Tibial nerve (tissue), 4 donors: ENCODE measurements at places on chromosomes 6 and 20.

GRCh38 chr6:43887340-43887858 is 117.4 kb downstream of the VEGFA start:
- H3K36me3 ChIP-seq: no peaks in the 10 kb centered on the region
- peaks cover 10% of the 10 kb centered on the region for H3K27me3 ChIP-seq
- DNase-seq: no peak
- no peak overlapping the region for H3K27ac ChIP-seq
- no peaks in the 10 kb centered on the region for H3K4me1 ChIP-seq

- H3K27me3 ChIP-seq: no peaks in the 10 kb centered on the region
- H3K4me3 ChIP-seq: no peak overlapping the region
- H3K4me1 ChIP-seq: peaks cover 74% of the 10 kb centered on the region
- no peak overlapping the region for H3K27ac ChIP-seq
- H3K36me3 ChIP-seq: no peaks in the 10 kb centered on the region
These were observed 4.4 kb downstream of the AMD1 start for GRCh38 chr6:110878751-110879522.

- no peaks in the 10 kb centered on the region for H3K36me3 ChIP-seq
- no peaks in the 10 kb centered on the region for H3K27me3 ChIP-seq
- no peak overlapping the region for H3K27ac ChIP-seq
- no peak for DNase-seq
These were observed 113.8 kb upstream of the MAFB start for GRCh38 chr20:40802886-40803285.

GRCh38 chr6:1201547-1202200 is 110.2 kb upstream of the FOXQ1 start:
- H3K4me3 ChIP-seq: no peak overlapping the region
- H3K27me3 ChIP-seq: no peaks in the 10 kb centered on the region

DNA sequence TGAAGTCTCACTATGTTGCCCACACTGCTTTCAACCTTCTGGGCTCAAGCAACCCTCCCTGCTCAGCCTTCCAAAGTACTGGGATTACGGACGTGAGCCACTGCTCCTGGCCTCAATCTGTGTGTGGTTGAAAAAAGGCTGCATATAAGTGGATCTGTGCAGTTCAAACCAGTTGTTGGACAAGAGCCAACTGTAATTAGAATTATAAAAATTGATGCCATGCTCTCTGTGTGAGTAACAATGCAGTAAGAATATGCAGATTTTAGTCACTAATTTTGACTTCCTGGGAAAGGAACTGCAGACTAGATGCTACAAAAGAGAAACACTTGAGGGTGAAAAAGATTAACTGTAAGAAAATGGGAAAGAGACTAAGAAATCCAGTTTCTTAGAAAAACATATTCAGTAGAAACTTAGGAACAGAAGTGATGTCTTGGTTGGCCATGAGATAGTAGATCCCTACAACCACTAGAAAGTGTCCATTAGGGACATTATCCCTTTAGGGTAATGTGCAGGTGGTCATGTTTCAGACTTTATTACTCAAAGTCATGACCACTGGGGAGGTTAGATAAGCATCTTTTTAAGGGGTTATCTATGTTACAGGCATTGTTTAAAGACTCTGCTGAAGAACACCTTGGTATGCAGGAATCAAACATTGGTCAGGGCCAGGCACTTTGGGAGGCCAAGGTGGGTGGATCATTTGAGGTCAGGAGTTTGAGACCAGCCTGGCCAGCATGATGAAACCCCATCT is 26.3 kb downstream of the ITCH start:
- H3K27me3 ChIP-seq: no peaks in the 10 kb centered on the region
- no peak for DNase-seq
- H3K4me1 ChIP-seq: no peaks in the 10 kb centered on the region

DNA sequence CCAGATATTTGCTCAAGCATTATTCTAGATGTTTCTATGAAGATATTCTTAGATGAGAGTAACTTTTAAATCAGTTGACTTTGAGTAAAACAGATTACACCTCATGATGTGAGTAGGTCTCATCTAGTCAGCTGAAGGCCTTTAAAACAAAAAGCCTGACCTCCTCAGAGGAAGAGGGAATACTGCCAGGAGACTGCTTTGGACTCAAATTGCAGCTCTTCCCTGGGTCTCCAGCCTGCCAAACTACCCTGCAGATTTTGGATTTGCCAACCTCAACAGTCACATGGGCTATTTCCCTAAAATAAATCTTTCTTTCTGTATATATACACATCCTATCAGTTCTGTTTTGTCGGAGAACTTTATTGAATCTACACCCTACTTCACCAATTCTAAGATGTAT is 182.5 kb upstream of the TENT5A start:
- H3K4me1 ChIP-seq: no peaks in the 10 kb centered on the region
- no peaks in the 10 kb centered on the region for H3K36me3 ChIP-seq

DNA sequence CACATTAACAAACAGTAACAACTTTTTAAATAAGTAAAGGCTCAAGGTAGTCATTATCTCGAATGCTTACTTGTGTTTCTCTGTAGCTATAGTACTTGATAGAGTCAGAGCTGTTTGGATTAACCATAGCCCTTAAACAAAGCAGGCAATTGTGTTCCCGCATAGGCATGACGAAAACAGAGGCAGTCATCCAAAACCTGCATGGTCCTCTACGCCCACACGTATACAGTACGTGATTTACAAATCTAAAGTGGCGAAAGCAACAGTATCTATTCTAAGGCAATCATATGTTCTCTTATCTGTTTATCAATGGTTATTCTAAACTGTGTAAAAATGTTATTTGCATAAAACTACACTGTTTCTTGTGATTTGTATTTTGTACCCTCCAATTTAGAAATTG is 31.8 kb downstream of the HFE start:
- DNase-seq: no peak
- H3K4me3 ChIP-seq: no peak overlapping the region
- H3K27me3 ChIP-seq: no peaks in the 10 kb centered on the region
- H3K4me1 ChIP-seq: no peaks in the 10 kb centered on the region
- no peak overlapping the region for H3K27ac ChIP-seq

DNA sequence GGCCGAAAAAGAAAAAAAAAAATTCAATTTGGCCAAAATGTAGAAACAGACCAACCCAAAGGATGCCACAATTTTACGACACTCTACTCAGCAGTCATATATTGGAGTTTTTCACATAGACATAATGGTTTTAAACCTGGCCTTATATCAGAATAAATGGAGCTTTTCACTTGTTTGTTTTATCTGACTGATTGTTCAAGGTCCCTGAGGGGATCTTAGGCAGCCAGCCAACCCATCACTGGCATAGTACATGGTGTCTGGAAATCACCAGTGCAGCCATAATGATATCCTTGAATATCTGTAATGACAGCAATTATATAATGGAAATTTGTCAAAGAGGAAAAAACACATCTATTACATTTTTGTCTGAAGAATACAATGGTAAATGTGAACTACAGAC is 96.9 kb downstream of the PRSS35 start:
- H3K36me3 ChIP-seq: no peaks in the 10 kb centered on the region
- no peaks in the 10 kb centered on the region for H3K27me3 ChIP-seq
- H3K4me3 ChIP-seq: no peak overlapping the region

DNA sequence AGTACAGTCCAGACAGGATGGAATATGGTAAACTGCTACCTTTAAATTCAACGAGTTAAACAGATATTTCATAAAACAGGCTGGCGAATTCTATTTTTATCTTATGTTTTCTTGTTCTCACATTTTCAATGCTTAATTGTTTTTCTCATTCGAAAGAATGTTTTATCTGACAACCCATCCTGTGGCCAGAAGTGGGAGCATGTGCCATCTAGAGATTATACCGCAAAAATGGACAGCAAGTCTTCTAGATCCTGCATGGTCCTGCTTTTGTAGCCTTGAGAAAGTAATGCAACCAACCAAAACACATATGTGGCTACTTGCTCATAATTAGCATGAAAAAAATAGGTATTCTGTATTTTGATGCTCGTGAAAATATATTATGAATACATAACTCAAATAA is 30.7 kb downstream of the TUBB2B start:
- no peaks in the 10 kb centered on the region for H3K27me3 ChIP-seq
- H3K4me1 ChIP-seq: no peaks in the 10 kb centered on the region

- no peaks in the 10 kb centered on the region for H3K4me1 ChIP-seq
- peaks cover 34% of the 10 kb centered on the region for H3K36me3 ChIP-seq
- no peaks in the 10 kb centered on the region for H3K27me3 ChIP-seq
- DNase-seq: no peak
- no peak overlapping the region for H3K27ac ChIP-seq
- H3K4me3 ChIP-seq: no peak overlapping the region
These were observed 22.0 kb downstream of the RNF146 start for GRCh38 chr6:127288705-127289104.

- no peaks in the 10 kb centered on the region for H3K4me1 ChIP-seq
- H3K27ac ChIP-seq: no peak overlapping the region
- no peaks in the 10 kb centered on the region for H3K27me3 ChIP-seq
- H3K4me3 ChIP-seq: no peak overlapping the region
These were observed 85.5 kb upstream of the NT5E start for GRCh38 chr6:85364344-85364743.

DNA sequence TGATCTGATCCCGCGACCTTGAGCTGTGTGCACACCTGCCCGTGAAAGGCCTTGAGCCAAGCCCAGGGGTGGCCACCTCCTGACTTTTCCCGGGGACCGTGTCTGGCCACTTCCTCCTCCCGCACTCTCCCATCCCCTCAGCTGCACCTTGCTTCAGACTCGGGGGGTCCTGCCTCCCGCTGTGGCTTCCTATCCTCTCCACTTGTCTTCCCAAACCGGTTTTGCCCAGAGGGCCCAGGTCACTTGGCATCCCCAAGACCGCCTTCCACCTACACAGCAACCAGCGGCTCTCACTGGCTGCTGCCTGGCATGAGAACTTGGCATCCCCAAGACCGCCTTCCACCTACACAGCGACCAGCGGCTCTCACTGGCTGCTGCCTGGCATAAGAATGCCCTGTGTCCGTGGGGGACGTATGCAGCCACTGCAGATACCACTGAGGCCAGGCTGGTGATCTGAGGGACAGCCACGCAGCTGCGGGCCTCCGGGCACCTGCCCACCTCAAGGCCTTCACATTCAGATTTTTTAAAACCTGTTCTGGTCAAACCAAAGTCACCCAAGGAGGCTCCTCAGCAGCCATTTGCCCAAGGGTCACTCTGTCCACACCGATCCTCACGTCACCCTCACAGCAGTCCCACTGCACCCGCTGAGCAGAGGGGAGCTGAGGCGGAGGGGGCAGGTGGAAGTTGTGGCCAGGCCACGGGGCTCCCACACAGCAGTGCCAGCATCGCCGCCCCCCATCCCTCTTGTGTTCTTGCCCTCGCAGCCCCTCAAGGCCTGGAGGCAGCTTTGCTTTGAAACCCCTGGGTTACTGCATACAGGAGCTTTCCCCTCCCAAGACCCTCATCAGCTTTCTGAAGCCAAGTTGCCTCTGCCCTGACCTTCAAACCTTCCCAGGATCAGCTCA is 245.5 kb downstream of the TAF4 start:
- DNase-seq: no peak
- no peaks in the 10 kb centered on the region for H3K4me1 ChIP-seq
- no peak overlapping the region for H3K4me3 ChIP-seq
- H3K27me3 ChIP-seq: no peaks in the 10 kb centered on the region

DNA sequence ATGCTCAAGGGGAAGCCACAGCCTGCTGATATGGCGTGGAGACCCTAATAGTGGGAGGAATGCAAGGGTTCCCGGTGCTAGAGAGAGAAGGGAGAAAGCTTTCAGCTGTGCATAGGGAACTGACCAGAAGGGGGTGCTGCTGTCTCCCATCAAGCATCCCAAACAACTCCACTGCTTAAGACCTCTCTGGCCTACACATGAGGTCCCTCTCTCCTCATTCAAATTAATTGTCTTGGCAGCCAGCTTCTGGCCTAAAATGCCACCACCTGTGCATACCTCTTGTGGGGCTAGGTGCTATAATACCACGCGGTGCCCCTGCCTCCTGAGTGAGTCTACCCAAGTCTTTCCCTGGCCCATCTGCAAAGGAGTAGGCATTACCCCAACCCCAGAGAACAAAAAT is 14.5 kb downstream of the ADISSP start:
- H3K4me3 ChIP-seq: no peak overlapping the region
- peaks cover 55% of the 10 kb centered on the region for H3K36me3 ChIP-seq
- peaks cover 8% of the 10 kb centered on the region for H3K27me3 ChIP-seq
- H3K4me1 ChIP-seq: peaks cover 76% of the 10 kb centered on the region
- DNase-seq: peak; percentile 90

- no peaks in the 10 kb centered on the region for H3K36me3 ChIP-seq
- no peak for DNase-seq
- no peaks in the 10 kb centered on the region for H3K4me1 ChIP-seq
- no peak overlapping the region for H3K4me3 ChIP-seq
- H3K27ac ChIP-seq: no peak overlapping the region
- no peaks in the 10 kb centered on the region for H3K27me3 ChIP-seq
These were observed 282.8 kb upstream of the FOXQ1 start for GRCh38 chr6:1029141-1029540.

DNA sequence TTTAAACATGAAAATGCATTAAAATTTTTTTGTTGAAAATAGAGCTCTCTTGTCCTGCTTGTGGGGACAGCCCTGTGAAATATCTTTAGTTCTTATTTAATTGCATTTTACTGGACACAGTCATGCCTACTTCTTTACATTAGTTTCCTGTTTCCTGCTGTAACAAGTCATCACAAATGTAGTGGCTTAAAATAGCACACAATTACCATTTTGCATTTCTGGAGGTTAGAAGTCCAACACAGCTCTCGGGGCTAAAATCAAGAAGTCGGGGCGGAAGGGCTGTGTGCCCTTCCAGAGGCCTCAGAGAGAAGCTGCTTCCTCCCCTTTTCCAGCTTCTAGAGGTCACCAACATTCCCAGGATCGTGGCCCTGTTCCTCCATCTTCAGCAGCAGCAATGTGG is 29.4 kb downstream of the PNLDC1 start:
- no peak overlapping the region for H3K27ac ChIP-seq
- H3K4me3 ChIP-seq: no peak overlapping the region
- no peaks in the 10 kb centered on the region for H3K27me3 ChIP-seq
- no peaks in the 10 kb centered on the region for H3K36me3 ChIP-seq

GRCh38 chr20:32454164-32455145 is 96.3 kb downstream of the ASXL1 start:
- no peaks in the 10 kb centered on the region for H3K36me3 ChIP-seq
- no peaks in the 10 kb centered on the region for H3K27me3 ChIP-seq
- no peak overlapping the region for H3K4me3 ChIP-seq

GRCh38 chr6:168618546-168619315 is 177.7 kb downstream of the SMOC2 start:
- no peaks in the 10 kb centered on the region for H3K36me3 ChIP-seq
- no peaks in the 10 kb centered on the region for H3K4me1 ChIP-seq
- no peaks in the 10 kb centered on the region for H3K27me3 ChIP-seq
- no peak overlapping the region for H3K4me3 ChIP-seq

GRCh38 chr6:14887986-14888574 is 357.8 kb upstream of the JARID2 start:
- no peak overlapping the region for H3K4me3 ChIP-seq
- H3K27me3 ChIP-seq: no peaks in the 10 kb centered on the region
- DNase-seq: no peak
- no peak overlapping the region for H3K27ac ChIP-seq
- no peaks in the 10 kb centered on the region for H3K36me3 ChIP-seq

DNA sequence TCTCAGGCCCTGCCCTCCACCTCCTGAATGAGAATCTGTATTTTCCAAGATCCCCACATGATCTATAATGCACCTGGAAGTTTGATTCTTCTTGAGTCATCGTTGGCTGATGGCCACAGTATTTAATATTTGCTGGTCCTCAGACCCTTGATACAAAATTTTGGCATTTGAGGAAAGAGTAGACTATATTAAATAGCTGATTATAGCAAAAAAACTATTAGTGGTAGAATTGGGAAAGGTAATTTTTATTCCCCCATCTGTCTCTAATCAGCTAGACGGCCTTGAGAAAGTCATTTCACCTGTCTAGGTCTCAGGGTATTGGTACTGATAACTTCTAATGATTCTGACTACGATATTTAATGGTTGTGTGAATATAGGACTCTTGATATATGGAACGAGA is 176.8 kb downstream of the BMP2 start:
- H3K36me3 ChIP-seq: no peaks in the 10 kb centered on the region
- H3K27me3 ChIP-seq: no peaks in the 10 kb centered on the region
- H3K27ac ChIP-seq: no peak overlapping the region
- no peaks in the 10 kb centered on the region for H3K4me1 ChIP-seq
- H3K4me3 ChIP-seq: no peak overlapping the region
- DNase-seq: no peak
